ENCODE measurements at places on chromosomes 11 and 22.

- no peak for DNase-seq
Measured at GRCh38 chr11:7642747-7643146, 30.6 kb downstream of the CYB5R2 start.

- DNase-seq = peak; percentile 30
Measured at GRCh38 chr11:126284829-126285228, 1.9 kb downstream of the TIRAP start.

GRCh38 chr11:64121663-64122410, 44.1 kb downstream of the MACROD1 start:
- DNase-seq = no peak

DNA sequence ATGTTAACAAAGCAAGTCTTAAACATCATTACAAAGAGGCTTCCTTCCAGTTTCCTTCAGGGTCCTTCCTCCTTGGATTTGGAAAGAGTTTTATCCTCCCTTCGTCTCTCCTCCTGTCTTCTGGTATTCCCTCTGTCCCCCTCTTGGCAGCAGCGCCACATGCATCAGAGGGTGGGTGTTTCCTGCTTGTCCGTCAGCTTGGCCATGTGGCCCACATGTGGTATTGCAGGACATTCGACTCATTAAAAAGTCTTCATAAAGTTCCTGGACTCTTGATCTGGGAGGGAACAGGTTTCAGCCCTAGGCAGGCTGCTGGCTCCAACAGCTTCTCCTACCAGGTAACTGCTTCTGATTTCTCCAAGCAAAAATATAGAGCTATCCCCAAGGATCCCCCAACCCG, 189.8 kb downstream of the CSNK2A3 start:
- DNase-seq = no peak

DNA sequence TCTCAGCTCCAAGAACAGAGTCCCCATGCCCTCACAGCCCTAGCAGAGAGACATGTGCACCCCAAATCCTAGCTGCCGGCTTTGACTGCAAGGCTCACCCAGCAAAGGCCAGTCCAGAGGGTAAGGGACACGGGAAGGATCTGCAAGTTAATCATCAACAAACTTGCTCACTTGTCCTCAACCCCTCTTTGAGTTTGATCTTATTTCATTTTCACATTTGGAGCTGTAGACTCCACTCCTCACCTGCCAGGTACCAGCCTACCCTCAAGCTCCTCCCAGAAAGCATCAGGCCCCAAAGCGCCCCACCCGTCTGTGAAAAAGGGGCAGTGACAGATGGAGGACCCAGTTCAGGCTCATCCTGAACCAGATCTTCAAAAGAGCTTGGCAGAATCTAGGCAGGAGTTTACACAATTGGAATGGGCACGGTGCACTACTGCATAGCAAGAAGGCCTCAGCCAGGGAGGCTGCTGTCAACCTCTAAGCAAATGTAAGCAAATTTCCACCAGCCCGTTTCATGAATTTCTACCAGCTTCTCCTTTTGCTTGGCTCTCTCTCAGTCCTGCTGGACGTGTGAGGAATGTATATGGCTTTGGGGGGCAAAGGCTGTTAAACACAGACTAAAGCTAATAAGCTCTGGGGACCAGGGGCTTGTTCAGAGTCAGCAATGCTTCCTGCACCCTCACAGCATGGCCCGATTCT, 5.5 kb downstream of the EHD1 start:
- no peak for DNase-seq

- DNase-seq = no peak
Measured at GRCh38 chr11:113673550-113674396, 32.3 kb downstream of the TMPRSS5 start.

- DNase-seq = peak; percentile 50
Measured at GRCh38 chr11:131609337-131609736, 238.9 kb downstream of the NTM start.

DNA sequence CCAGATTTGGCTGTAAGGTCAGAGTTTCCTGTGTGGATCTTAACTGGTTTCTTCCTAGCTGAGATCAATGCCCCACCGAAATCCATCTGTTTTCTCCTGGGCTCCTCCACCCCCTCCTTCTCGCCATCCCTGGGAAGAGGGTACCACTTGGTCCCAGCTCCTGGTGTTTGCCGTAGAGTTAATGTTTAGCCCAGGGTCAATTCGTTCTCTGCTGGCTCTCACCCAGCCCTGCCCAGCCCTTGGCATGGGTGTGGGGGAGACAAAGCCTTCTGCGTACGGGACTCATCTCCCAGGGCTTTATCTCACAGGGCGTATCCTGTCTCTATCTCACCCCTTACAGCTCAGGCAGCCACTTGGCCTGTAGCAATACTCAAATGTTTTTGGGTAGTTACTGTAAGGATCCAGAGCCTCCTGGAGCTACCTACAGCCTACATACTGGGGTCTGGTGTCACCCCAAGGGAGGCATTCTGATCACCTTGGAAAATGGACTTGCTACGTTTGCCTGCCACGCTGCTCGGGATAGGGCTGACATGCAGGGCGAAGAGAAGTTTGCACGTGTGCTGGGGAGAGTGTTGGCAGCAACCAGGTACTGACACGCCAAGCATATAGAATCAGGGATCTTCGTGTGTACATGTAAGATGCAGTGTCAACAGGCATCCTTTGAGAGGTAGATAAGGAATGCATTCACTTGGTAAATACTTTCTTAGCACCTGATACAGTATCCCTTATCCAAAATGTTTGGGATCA, 66.1 kb downstream of the SCN3B start:
- DNase-seq = no peak

- DNase-seq = no peak
Measured at GRCh38 chr11:11806074-11806473, 35.7 kb upstream of the USP47 start.

- peak; percentile 14 for DNase-seq
Measured at GRCh38 chr11:27471589-27472397, 797 bp downstream of the LGR4 start.

- no peak for DNase-seq
Measured at GRCh38 chr22:48434156-48434867, 1393.4 kb downstream of the BRD1 start.

DNA sequence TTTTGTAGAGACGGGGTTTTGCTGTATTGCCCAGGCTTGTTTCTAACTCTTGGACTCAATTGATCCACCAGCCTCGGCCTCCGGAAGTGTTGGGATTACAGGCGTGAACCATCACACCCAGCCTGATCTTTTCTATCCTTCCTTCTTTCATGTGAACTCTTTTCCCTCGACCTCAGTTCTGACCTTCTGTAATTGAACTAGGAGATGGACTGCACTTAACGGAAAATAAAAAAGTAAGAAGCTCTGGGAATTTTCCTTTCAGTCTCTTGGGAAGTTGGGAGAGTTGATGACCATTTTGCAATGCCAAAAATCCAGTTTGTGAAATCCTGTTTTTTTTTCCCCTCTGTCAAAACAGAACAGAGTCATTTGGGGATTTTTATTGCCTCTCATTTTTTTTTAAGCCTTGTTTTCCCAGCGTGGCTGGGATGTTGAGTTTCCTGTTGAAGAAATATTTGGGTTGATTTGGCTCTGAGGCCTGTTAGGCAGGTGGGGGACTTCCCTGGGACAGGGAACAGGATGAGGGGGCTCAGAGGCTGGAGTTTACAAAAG, 26.9 kb upstream of the CYB5R3 start:
- DNase-seq = no peak

- no peak for DNase-seq
Measured at GRCh38 chr11:76243193-76243956, 37.1 kb upstream of the WNT11 start.

GRCh38 chr11:19811380-19811779, 98.7 kb downstream of the NAV2 start:
- DNase-seq = peak; percentile 69

GRCh38 chr22:30167734-30168133, 78.8 kb downstream of the LIF start:
- no peak for DNase-seq

- no peak for DNase-seq
Measured at GRCh38 chr11:105823495-105824033, 198.5 kb downstream of the MSANTD4 start.

GRCh38 chr11:109849946-109850345, 243.2 kb upstream of the ZC3H12C start:
- no peak for DNase-seq

- no peak for DNase-seq
Measured at GRCh38 chr11:109130910-109131309, 291.1 kb upstream of the C11orf87 start.

DNA sequence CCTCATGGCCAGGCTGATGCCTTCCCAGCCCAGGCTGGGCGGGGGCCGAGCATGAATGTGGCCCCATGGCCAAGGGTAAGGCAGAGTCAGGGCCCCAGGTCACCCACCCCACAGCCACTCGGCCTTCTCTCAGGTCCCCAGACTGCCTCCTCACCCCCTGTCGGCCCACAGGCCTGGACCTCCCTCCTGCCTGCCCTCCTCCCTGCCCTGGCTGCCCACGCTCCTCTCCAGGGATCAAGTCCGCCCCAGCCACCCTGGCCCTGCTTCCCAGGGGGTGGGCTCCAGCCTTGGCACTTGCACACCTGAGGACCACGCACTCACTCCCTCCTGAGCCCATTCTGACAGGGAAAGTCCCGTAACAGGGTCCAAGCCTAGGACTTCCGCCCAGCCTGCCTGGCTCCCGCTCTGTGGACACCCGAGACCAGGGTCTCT, 37.8 kb upstream of the TH start:
- DNase-seq = no peak

- DNase-seq = no peak
Measured at GRCh38 chr11:110096496-110096895, 3.3 kb downstream of the ZC3H12C start.

DNA sequence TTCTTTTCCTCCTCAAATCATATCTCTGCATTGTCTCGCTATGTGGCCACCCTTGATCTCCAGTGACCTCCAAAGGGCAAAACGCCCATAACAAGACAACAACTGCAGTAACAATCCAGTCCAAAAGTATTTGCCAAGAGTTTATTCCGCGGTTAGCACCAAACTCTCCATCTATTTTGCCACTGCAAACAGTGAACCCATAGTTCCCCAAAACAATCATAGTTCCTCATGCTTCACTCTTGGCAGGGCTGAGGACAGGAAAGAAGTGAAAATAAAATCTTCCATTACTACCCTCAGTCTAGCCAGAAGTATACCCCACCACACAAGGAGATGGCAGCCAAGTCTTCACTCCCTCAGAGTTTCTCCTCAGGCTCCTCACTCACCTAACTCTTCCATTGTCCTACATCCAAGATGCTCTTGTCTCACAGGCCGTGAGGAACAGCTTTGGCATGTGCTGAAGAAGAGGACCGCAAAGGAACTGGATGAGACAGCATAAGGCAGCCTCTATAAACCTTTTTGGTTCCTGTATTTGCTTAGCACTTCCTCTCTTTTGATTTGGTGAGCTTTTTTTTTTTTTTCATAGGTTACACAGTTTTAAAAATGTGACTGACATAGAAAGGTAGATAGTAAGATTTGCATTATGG, at the start of gene LPXN:
Gene LPXN (minus strand): TSS at position 480 of the 644 bp plus-strand sequence. CDS start 84 bp downstream, at position 396.
- DNase-seq = no peak

- DNase-seq = no peak
Measured at GRCh38 chr11:16899708-16900303, 114.4 kb downstream of the PLEKHA7 start.

- DNase-seq = no peak
Measured at GRCh38 chr11:92413757-92414513, 189.3 kb downstream of the FAT3 start.

GRCh38 chr11:68263444-68264035, 8.2 kb downstream of the C11orf24 start:
- DNase-seq = no peak

GRCh38 chr22:42702675-42703074, 18.0 kb downstream of the A4GALT start:
- no peak for DNase-seq

DNA sequence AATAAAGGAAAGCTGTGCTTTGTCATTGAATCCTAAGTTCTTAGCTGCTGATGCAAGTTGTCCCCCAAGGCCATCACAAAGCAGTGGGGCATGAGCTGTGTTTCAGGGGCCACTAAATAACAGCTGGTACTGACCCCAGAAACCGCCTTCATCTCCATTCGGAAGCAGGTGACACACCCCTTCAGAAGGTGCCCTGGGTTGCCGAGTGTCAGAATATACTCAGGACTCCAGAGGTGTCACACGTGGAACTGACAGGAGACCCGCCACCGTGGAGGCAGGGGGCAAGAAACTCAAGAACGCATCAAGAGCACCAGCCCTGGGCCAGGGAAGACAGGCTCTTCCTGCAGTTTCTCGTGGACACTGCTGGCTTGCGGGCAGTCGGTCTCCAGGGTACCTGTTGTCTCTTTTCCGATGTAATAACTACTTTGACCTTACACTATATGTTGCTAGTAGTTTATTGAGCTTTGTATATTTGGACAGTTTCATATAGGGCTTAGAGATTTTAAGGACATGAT, 41.5 kb downstream of the PPP2R1B start:
- no peak for DNase-seq

DNA sequence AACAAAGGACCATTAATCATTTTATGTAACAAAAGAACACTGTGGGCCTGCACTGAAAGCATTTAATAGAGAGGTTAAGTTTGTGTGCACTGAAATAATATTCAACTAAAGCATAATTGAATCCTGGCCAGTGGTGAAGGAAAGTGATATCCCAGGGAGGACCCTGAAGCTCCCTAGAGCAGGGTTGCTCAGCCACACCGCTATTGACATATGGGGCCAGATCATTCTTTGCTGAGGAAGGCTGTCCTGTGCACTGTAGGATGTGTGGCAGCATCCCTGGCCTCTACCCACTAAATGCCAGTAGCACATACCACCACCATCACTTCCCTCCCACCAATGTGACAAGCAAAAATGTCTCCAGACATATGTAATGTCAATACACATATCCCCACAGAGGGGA, 166.1 kb upstream of the MTNR1B start:
- peak; percentile 44 for DNase-seq

DNA sequence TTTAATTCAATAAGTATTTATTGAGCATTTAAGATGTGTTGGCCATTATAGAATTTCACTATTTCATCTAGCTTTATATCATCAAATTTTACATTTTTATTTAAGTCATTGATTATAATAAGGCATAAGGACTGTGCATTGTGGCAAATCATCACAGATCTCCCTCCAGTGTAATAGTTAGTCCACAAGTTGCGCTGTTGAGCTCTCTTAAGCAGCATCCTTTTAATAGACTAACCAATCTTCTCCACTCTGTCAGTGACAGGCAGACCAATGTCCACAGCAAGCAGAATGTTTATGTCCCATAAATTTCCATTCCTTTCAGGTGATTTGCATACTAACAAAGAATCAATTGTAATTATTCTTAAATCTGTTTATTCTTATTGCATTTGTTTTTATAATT, 595.3 kb upstream of the CCDC90B start:
- no peak for DNase-seq

- DNase-seq = peak; percentile 36
Measured at GRCh38 chr11:113563766-113564526, 88.7 kb upstream of the DRD2 start.

DNA sequence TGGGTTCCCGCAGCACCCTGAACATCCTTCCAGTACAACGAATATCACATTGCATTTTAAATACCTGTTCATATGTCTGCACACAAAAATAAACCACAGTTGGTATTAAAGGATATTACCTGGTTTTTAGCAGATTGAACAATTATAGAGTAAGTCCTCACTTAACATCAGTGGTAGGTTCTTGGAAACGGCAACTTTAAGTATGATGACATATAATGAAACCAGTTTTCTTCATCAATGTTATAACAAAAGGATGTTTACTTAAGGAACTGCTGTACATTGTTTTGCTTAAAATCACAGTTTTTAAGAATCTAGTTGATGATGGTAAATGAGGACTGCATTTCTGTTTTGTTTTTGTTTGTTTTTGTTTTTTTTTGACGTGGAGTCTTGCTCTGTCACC, 28.0 kb downstream of the TRIM66 start:
- no peak for DNase-seq
